ENCODE measurements at places on chromosomes 11 and 22. TPM values are rescaled to one million over a fixed set of nuclear protein-coding genes. Genes with fewer than 3 reads are reported as not detected.

Gene CALCA
- total RNA-seq, result not detected

Gene TNNT3
- 0.81 TPM for total RNA-seq

Gene TRMT112
- 274 TPM for total RNA-seq

Gene OR51B2
- not detected for total RNA-seq

Gene FAM180B
- total RNA-seq, result not detected

Measured in fibroblast of the aortic adventitia (primary cell).